ENCODE measurements at places on chromosomes 6 and 20. TPM values are rescaled to one million over a fixed set of nuclear protein-coding genes. Genes with fewer than 3 reads are reported as not detected.
A peak's percentile ranks its signal among the peaks of the same experiment; 100 is the strongest.

DNA sequence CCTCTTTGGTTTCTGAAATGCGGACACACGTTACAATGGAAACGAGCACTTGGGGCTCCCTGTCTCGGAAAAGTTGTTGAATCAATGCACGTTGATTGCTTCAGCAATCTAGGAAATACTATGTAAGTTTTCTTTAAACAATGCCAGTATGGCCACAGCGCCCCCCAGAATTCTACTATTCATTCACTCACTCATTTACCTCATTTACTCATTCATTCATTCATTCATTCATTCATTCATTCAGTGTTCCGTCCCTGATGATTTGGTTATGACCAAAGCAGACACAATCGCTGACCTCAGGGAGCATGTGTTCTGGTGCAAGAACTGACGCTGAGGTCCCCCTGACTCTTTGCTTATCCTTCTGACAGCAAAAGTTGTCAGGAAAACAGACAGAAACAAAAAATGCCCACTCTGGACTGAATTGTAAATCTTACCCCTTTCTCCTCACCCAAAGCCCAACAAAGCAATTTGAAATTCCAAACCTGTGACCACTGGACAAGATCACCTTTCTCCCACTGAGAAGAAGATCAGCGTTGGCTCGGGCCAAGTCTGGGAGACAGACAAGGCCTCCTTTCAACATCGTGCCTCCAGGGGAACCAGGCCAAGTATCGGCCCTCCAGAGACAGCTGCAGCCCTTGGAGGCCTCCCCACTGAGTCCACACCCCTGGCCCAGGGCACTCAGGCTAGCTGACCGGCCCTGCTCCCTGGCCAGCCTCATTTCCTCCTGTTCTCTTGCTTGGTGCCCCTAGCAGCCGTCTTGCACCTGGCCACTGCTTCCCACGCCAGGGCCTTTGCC is 15.0 kb upstream of the PMEPA1 start:
- no peak for DNase-seq
- H3K27ac ChIP-seq: no peak overlapping the region
- H3K4me3 ChIP-seq: no peak overlapping the region
- H3K36me3 ChIP-seq: no peaks in the 10 kb centered on the region
- peaks cover 2% of the 10 kb centered on the region for H3K4me1 ChIP-seq

DNA sequence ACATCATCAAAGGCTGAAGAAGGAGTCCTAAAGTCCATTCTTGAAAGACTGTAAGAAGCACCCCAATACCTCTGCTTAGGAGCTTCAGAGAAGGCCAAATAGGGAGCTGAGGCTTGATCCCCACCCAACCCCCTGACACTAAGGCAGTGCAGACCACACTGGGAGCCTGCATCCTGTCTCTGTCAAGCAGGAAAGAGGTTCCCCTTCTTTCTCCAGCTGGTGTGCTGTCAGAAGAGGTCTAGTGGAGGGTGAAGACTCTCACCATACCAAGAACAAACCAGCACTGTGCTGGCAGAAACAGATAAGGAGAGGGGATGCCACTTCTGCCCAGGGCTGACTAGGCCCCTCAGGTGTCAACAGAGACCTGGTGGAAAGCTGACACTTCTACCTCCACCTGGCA is 19.9 kb downstream of the GZF1 start:
- no peak overlapping the region for H3K4me3 ChIP-seq
- no peaks in the 10 kb centered on the region for H3K27me3 ChIP-seq
- no peaks in the 10 kb centered on the region for H3K36me3 ChIP-seq
- no peaks in the 10 kb centered on the region for H3K4me1 ChIP-seq

DNA sequence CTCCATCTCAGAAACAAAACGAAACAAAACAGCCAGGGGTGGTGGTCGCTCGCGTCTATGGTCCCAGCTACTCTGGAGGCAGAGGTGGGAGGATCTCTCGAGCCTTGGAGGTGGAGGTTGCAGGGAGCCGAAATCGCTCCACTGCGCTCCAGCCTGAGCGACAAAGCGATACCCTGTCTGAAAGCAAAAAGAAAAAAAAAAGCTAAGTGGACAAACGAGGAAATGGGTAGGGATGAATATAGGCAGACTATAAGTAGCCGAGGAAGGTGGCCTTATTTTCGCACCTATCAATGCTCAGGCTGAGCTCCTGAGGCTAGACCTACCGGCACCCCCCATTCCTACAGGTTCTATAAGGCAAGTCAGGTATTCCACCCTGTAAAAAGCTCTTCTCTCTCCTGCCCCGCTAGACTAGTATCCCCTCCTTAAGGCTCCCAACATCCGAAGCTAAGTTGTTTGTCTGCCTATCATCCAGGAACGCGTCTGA is 650 bp upstream of the CASP8AP2 start:
- peak overlapping the region; percentile 88 for H3K4me3 ChIP-seq
- peak overlapping the region; percentile 91 for H3K27ac ChIP-seq
- peaks cover 9% of the 10 kb centered on the region for H3K36me3 ChIP-seq
- H3K27me3 ChIP-seq: no peaks in the 10 kb centered on the region
- no peak for DNase-seq

DNA sequence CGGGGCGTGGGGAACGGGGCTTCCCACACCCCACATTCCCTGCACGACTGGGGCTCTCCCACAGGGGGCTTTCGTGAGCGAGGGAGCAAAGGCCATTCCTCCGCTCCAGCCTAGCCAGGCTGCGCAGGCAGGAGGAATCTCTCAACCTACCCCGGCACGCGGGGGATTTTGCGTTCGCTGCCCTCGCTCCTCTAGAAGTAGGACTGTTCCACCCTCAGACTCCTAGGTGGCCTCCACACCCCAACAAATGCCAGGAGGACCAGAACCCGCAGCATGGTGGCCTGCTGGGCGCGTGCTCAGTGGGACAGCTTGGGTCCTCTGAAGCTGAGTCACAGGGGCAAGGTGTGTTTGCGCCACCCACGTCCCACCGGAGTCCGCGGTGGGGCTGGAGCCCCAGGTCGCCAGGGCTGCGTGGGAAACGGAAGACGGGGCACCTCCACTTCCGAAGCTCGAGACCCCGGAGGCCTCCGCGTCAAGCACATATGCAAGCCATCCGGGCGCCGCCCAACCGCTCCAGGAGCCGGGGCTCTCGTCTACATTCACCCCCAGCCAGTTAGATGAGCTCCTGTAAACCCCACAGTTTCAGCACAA is 1938.5 kb upstream of the DEFB115 start:
- H3K36me3 ChIP-seq: no peaks in the 10 kb centered on the region
- no peaks in the 10 kb centered on the region for H3K4me1 ChIP-seq
- H3K27me3 ChIP-seq: no peaks in the 10 kb centered on the region
- DNase-seq: no peak
- H3K27ac ChIP-seq: no peak overlapping the region

DNA sequence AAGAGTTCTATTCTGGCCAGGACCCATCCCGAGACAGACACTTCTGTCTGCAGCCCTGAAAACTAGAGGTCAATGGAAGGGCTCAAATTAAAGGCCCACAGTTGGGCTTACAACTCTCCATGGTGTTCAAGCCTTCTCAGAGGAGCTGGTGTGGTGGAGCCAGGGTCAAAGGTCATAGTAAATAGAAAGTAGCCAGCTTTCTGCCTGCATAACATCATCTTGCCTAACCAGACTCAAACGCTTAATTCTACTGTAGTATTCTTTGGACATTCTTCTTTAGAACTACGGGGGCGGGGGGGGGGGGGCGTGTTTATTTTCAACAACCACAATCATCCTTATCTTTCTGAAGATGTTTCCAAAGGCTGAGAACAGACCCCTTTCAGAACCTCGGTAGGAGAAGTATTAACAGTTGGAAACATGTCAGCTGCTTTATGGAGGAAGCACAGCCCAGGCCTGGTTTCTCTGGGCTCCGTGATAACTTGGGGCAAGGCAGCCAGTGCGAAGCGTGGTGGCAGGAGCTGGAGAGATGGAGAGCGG is 1.5 kb upstream of the RREB1 start:
- no peak for DNase-seq
- no peaks in the 10 kb centered on the region for H3K36me3 ChIP-seq
- no peaks in the 10 kb centered on the region for H3K27me3 ChIP-seq
- peak overlapping the region; percentile 91 for H3K27ac ChIP-seq
- peaks cover 18% of the 10 kb centered on the region for H3K4me1 ChIP-seq

GRCh38 chr20:57220337-57221145 is 45.9 kb downstream of the BMP7 start:
- no peaks in the 10 kb centered on the region for H3K36me3 ChIP-seq
- no peak overlapping the region for H3K4me3 ChIP-seq

GRCh38 chr20:24829649-24830370 is 119.3 kb upstream of the CST7 start:
- no peaks in the 10 kb centered on the region for H3K4me1 ChIP-seq
- no peak for DNase-seq
- H3K27ac ChIP-seq: no peak overlapping the region
- H3K27me3 ChIP-seq: no peaks in the 10 kb centered on the region

Gene LY6G5B
- total RNA-seq: 24.3 TPM

Gene DSP
- 6.7 TPM for total RNA-seq

DNA sequence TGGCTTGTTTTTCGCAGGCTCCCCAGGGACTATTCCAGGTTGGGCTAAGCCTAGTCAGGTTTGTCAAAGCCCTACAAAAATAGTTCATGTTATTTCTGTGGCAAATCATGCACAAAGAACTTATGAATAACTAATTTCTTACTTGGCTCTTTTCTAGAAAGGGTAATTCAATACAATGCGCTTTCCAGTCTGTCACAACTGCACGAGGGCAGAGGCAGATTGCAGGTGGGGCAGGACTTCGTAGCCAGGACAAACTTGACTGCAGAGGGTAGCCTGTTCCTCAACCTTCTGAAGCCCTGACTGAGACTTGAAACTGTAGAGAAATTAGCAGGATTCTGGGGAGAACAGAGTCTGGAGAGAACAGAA is 253.5 kb downstream of the QKI start:
- no peak for DNase-seq
- H3K4me3 ChIP-seq: no peak overlapping the region
- H3K36me3 ChIP-seq: no peaks in the 10 kb centered on the region
- peaks cover 4% of the 10 kb centered on the region for H3K4me1 ChIP-seq
- no peaks in the 10 kb centered on the region for H3K27me3 ChIP-seq

Gene MBOAT1
- 5.5 TPM for total RNA-seq

GRCh38 chr6:118565311-118565960 is 17.3 kb downstream of the PLN start:
- H3K4me3 ChIP-seq: no peak overlapping the region
- H3K36me3 ChIP-seq: peaks cover 5% of the 10 kb centered on the region
- DNase-seq: no peak
- H3K27me3 ChIP-seq: no peaks in the 10 kb centered on the region
- H3K4me1 ChIP-seq: peaks cover 11% of the 10 kb centered on the region

- H3K4me3 ChIP-seq: no peak overlapping the region
- peaks cover 4% of the 10 kb centered on the region for H3K4me1 ChIP-seq
- H3K36me3 ChIP-seq: no peaks in the 10 kb centered on the region
- H3K27me3 ChIP-seq: no peaks in the 10 kb centered on the region
Observed at GRCh38 chr20:19254956-19255355, 42.5 kb downstream of the SLC24A3 start.

- peaks cover 18% of the 10 kb centered on the region for H3K4me1 ChIP-seq
- DNase-seq: no peak
- H3K27ac ChIP-seq: no peak overlapping the region
- no peak overlapping the region for H3K4me3 ChIP-seq
Observed at GRCh38 chr20:44646023-44646640, 5.4 kb downstream of the ADA start.

DNA sequence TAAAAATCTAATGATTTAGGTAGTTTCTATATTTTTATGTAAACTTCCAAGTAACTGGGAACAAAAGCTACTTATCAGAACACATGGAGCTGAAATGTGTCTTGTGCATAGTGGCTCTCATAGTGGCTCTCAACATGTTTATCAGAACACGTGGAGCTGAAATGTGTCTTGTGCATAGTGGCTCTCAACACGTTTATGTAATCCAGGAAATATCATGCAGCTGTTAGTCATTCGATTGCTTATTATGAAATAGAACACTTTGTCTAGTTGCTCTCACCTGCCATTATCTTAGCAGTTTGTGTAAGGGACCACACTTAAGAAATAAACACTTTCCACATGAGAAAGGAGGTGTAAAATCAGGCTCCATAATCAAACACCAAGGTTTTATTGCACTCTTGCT is 119.2 kb upstream of the ASCC3 start:
- no peak overlapping the region for H3K27ac ChIP-seq
- H3K27me3 ChIP-seq: no peaks in the 10 kb centered on the region
- H3K36me3 ChIP-seq: no peaks in the 10 kb centered on the region
- H3K4me3 ChIP-seq: no peak overlapping the region
- no peak for DNase-seq

Gene PXMP4
- total RNA-seq: 3.3 TPM

Gene ARFGEF2
- total RNA-seq: 25.9 TPM

Gene PROKR2
- total RNA-seq: not detected

DNA sequence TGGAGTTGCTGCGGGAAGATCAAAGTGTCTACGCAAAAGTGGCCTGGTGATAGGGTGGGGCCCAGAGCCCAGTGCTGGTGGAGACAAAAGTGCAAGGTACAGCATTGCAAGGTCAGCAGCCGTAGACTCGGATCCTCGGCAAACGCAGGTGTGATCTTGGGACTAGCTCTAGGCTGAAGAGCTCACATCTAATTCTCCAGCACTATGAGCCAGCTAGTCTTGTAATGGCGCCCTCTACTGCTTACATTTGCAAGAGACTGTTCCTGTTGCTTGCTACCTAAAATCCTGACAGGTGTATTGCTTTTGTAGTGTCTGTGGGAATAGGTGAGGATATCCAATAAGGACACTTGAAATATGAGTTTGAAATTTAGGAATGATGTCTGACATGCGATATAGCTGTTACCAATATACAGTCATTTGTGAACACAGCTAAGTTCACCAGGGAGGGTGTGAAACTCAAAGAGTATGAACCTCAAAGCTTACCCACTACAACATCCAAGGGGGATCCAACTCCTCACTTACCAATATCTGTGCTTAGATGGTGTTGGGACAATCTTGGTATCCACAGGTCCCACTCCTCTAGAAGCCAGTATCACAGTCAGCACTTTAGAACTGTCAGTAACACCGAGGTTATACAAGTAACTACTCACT is 58.4 kb downstream of the PDE7B start:
- H3K4me3 ChIP-seq: no peak overlapping the region
- no peaks in the 10 kb centered on the region for H3K4me1 ChIP-seq
- no peak for DNase-seq
- H3K27me3 ChIP-seq: no peaks in the 10 kb centered on the region
- H3K36me3 ChIP-seq: no peaks in the 10 kb centered on the region
- no peak overlapping the region for H3K27ac ChIP-seq

DNA sequence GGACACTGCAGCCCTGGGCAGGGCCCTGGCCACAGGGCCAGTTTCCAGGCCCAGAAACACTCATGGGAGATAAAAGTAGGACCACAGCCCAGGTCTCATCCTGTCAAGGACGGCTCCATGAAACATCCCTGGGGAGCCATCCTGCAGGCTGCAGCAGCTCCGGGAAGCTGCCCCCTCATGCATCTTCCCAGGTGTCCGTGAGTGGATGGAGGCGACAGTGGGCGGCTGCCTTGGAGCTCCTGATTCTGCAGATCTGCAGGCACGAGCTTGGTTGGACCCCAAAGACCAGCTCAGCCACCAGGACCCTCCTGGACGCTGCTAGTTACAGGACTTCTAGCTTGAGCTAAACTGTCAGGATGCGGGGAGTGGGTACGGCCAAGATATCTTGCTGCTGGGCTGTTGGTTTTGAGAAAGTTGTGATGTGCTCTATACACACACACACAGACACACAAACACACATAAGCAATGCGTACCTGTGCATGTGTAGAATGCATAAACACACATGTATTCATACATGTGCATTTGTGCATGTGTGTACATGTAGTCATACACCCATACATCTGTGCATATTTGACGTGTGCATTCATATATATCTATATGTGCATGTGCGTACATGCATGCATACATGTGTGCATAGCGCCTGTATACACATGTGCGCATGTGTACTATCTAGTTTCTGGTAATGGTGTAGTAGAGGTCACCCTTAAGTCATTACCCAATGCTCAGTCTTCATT is 297.8 kb downstream of the TAF4 start:
- H3K4me1 ChIP-seq: no peaks in the 10 kb centered on the region
- no peak overlapping the region for H3K27ac ChIP-seq
- no peak overlapping the region for H3K4me3 ChIP-seq
